ENCODE measurements at places on chromosomes 12 and 14.

DNA sequence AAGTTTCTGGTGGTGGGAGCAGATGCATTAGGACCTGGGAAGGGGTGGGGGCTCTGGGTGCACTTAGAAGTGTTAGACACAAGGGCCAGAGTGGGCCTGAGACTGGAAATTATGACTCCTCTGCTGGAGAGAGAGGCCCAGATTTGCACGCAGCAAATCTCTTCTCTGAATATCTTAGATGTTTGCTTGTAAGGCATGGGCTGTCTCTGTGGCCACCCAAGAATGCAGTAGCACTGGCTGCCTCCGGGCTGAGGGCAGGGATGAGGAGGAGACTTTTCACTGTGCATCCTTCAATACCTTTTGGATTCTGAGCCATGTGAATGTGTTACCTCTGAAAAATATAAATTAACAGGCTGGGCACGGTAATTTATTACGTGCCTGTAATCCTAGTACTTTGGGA is 14.0 kb upstream of the RABGGTA start:
- no peak for DNase-seq

- DNase-seq = no peak
These were observed 101.0 kb downstream of the DERA start for GRCh38 chr12:16012117-16012516.

GRCh38 chr14:72810201-72810600 is 83.7 kb downstream of the DPF3 start:
- peak; percentile 47 for DNase-seq

DNA sequence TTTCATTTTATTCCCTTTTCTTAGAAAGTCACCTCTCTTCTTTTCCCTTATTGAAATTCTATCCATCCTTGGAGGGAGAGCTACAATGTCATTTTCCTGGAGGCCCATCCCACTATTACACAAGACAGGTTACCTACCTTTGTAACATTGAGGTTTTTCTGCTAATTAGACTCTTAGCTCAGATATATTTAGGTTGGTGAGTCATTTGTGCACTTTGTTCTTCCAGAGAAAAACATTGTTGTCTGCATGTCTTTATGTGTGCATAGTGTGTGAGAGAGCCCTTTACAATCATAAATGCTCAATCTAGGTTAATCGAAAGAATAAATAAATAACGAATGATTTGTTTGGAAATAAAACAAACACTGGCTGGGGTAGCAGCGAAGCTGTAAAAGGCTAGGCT is 191.8 kb downstream of the DACT1 start:
- DNase-seq = no peak

- no peak for DNase-seq
These were observed 68.0 kb upstream of the OSBPL8 start for GRCh38 chr12:76627346-76628135.

GRCh38 chr14:21026274-21026987 is 1.6 kb upstream of the NDRG2 start:
- no peak for DNase-seq

- no peak for DNase-seq
These were observed 96.9 kb downstream of the ADGRD1 start for GRCh38 chr12:131050463-131051154.

GRCh38 chr14:95236221-95236620 is 78.9 kb upstream of the DICER1 start:
- no peak for DNase-seq

DNA sequence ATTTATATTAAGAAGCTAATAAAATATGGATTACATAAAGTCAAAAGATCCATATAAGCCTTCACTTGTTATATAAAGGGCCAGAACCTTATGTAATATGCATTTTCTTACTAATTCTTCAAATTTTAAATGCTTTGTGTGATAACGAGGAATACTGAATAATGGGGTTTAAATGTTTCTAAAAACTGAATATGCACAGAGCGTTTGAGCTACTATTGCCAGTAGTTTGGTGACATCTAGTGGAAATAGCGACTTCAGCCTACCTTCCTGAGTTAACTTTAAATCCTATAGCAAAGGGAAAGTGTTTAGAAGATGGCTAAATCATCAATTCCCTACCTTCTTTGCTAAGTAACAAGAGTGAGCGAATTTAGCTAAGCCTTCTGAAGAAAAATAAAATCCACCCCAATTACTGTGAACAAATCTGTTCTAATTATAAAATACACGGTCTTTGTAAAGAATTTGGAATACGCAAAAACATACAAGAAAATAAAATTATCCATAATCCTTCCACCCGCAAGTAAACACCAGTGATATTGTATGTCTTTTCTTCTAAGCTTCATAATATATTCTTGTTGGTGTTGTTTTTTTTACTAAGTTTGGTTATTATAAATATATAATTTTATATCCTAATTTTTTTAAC is 115.5 kb upstream of the G2E3 start:
- no peak for DNase-seq

DNA sequence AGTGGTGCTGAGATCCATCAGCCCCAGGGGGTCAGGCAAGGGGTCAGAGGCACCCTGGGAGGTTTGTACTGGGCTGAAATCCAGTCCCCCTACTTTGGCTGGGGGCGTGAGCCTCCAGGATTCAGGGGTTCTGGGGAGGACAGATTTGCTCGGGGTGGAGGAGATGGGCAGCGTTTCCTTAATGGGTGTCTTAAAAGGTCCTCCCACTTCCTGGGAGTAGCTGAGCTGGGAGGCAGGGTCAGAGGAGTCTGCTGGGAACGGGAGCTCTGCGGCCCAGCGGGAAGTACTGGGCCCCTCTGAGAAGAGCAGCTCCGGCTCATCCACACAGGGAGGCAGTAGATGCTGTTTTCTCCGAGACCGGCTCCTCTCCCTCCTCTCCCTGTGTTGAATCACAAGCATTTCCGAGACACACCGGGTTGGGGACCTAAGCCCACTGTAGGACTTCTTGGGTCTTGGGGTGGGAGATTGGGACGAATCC is 2.1 kb upstream of the TEX52 start:
- no peak for DNase-seq

DNA sequence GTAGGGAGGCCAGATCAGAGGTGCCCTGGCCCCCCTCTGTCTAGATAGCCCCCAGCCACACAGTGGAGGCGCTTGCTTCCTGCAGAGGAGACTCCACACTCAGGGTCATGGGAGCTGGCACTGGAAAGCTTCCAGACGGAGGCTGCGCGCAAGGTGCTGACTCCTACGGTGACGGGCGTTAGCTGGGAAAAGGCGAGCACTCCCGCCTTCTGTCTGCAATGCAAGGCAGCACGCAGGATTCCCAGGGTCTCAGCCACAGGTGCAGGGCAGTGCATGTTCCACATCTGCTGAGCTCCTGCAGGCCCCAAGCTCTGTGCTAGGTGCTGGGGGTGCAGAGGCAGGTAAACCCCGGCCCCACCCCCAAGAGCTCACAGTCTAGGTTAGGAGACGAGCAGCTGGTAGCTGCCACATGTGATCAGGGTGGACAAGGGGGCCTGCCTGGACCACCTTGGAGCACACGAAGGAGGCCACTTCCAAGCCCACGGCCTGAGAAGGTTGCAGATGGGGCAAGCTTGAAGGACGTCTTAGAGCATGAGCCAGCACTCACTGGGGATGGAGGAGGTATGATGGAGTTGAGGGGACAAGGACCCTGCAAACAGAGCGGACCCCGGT is 310.9 kb upstream of the DIO3 start:
- DNase-seq = no peak

DNA sequence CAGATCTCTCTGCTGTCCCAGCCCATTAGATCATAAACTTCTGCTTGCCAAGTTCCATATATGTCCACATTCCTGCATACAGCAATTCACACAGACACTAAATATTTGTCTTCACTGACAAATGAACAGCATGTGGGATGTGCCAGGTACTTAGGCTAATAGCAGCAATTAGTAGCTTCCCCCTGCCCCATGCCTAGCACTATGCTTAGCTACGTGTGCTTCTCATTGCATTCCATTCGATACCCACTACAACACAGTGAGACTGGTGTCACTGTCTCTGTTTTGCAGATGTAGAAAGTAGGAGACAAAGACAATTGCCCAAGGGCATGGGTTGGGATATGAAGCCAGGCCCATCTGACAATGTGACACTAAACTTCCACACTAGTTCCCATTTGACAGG is 308.4 kb downstream of the BCL11B start:
- no peak for DNase-seq

GRCh38 chr14:41636492-41637392 is 30.1 kb downstream of the LRFN5 start:
- no peak for DNase-seq

DNA sequence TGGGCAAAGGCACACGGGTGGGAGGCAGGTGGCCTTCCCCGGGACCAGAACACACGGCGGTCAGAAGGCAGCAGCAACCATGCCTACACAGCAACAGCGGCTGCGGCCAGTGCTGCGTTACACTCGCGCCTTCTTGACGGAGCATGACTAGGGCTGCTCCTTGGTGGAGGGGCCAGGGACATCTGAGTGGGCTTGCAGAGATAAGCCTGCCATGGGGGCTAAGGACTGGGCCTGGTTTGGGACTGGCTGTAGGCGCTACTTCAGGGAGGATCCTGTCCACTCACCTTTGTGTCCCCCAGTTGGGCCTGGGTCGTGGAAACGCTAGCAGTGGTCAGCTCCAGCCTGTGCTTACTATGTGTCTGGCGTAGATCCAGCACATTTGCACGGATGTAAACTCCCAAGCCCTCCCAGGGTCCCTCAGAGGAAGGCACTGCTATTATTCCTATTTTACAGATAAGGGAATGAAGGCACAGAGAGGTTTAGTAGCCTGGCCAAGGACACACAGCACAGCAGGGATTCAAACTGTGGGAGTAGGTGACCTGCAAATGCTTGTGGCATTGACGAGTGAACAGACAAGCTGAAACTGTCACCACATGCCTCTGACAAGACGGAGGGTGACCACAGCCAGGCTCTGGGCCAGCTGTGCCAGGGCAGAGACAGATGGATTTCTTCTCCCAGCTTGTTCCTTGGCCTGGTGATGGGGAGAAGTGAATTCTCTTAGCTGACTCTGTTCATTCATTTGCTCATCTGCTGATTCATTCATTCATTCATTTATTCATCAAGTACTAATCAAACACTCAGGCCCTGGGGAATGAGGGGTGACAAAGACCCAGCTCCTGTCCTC is 31.9 kb upstream of the DLK1 start:
- no peak for DNase-seq

- DNase-seq = no peak
These were observed 251.0 kb upstream of the SFSWAP start for GRCh38 chr12:131459773-131460365.

DNA sequence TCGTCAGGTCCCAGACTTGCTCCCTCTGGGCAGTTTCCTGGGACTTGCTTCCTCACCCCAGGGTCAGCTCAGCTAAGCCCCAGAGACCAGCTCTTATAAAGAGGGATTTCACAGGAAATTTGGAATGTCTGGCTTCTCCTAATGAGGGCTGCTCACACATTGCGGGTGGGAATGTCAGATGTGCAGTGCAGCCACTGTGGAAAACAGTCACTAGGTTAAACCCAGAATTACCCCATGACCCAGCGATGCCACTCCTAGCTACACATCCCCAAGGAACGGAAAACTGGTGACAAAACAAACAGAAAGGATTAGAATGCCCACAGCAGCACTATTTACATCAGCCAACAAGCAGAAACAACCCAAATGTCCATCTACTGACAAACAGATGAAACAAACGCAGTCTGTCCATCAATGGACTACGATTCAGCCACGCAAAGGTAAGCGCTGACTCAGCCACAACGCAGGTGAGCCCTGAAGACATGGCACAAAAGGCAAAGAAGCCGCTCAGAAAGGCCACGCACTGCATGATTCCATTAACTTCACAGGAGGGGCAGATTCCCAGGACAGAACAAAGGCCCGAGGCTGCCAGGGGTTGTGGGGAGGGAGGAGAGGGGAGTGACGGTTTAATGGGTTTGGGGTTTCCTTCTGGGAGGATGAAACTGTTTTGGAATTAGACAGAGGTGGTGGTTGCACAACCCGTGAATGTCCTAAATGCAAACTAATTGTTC is 63.0 kb downstream of the NCOR2 start:
- no peak for DNase-seq

DNA sequence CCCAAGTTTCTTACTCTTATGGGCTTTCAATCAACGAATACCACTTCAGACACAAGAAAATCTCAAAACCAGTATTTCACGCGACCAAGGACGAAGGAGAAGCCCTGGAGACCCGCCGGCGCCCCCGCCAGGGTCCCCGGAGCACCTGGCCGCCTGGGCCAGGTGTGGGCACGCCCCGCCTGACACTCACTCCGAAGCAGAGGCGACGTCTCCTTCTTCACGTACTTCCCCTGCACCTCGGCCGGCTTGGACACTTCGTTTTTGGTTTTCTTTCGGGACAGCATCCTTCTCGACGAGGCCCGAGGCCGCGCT is 466 bp downstream of the SAV1 start:
- no peak for DNase-seq

GRCh38 chr12:5503774-5504173 is 71.9 kb downstream of the NTF3 start:
- no peak for DNase-seq

GRCh38 chr12:54977857-54978256 is 6.7 kb downstream of the TESPA1 start:
- DNase-seq = no peak

GRCh38 chr12:22008196-22008595 is 37.8 kb upstream of the CMAS start:
- DNase-seq = no peak

DNA sequence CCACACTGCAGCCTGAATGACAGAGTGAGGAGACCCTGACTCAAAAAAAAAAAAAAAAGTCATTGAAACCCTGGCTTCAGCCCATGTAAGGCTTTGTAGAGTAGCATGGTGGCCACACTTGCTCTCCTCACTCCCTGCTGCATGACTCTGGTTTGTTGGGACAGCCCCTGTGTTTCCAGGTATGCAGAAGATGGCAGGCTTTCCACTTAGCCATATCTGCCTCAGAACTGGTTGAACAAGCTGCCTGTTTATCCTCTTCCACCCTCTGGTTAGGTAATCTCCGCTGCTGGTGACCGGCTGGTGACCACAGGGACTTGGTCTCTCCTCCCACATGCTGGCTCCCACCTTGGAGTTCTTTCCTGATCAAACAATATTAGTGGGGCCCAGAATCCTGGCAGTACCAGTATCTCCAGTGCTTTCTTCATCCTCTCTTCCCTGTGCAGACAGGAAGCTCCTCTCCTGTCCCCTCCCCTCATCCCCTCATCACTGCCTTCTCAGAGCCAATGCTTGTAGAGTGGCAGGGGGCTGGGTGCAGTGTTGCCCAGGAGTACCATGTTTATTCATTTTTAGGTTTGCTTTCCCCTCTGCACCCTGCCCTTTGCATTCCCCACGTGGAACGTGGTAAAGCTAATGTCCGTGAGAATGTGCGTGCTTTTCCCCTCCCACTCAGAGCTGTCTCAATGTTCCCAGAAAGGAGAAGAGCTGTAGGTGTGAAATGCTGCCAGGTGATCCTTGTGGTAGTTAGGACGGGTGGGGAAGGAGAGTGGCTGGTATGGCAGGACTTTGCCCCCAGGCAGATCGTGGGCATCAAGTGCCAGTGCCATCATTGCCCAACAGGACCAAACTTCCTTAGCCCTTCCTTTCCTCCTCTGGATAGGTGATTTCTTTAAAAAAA is 11.3 kb downstream of the ABHD12B start:
- DNase-seq = no peak

GRCh38 chr12:106248312-106248845 is 559 bp upstream of the CKAP4 start:
- no peak for DNase-seq

Measured in stimulated activated CD8-positive, alpha-beta memory T cell treated with anti-CD3 and anti-CD28 coated beads, Interleukin-12 subunit alpha, Interleukin-12 subunit beta, amount 100 ng/mL, for 4 hours (primary cell).